Activated CD8-positive, alpha-beta memory T cell treated with anti-CD3 and anti-CD28 coated beads for 48 hours (primary cell): ENCODE measurements at places on chromosomes 7 and 10.

DNA sequence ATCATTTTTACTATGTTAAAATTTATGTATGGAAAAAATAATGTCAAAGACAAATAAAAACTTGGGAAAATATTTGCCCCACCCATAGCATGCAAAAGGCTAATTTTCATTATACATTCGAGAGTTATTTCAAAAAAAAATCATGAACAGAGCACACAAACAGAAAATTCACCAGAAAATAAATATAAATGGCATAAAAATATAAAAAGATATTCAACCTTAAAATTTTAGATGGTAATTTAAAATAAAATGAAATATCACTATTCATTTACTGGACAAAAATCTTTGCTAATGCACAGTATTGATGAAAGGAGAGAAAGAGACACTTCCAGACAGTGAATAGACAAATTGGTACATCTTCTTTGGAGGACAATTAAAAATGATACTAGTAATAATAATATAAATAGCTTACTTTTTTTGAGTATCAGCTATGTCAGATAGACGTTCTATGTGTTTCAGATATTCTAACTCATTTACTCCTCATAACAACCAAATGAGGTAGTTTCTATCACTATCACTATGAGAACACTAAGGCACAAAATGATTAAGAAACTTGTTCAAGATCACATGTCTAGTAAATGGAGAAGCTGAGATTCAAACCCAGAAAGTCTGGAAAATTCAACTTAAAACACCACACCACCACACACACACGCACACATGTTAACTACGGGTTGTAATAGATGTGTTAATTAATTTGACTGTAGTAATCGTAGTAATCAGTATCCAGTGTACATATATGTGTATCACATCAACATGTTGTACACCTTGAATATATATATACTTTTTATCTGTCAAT, 63.0 kb downstream of the CCDC71L start:
- no peak for DNase-seq

- DNase-seq = no peak
Measured at GRCh38 chr10:123156078-123156477, 1.9 kb downstream of the BUB3 start.

DNA sequence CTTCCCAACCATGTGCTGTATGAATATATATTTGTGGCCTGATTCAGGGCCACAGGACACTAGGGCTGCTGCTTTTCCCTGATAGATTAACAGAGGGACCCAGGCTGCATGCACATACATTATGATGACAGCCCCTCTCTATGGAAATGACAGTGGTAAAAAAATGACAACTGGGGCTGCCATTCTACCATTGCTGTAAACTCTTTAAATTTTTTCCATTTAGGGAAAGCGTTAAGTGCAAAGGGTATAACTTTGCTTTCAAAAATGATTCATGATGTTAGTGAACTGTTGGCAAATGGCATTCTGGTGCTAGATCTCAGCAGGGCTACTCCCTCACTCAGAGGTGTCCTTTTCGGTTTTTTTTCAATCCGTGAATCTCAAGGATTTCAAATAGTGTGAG, 4.2 kb downstream of the CTBP2 start:
- no peak for DNase-seq

- no peak for DNase-seq
Measured at GRCh38 chr7:20407585-20408466, 77.1 kb downstream of the ITGB8 start.

- no peak for DNase-seq
Measured at GRCh38 chr10:113320211-113320610, 232.6 kb upstream of the HABP2 start.

- no peak for DNase-seq
Measured at GRCh38 chr7:133827707-133828623, 299.2 kb upstream of the LRGUK start.
